ENCODE measurements at places on chromosomes 16 and 17.

DNA sequence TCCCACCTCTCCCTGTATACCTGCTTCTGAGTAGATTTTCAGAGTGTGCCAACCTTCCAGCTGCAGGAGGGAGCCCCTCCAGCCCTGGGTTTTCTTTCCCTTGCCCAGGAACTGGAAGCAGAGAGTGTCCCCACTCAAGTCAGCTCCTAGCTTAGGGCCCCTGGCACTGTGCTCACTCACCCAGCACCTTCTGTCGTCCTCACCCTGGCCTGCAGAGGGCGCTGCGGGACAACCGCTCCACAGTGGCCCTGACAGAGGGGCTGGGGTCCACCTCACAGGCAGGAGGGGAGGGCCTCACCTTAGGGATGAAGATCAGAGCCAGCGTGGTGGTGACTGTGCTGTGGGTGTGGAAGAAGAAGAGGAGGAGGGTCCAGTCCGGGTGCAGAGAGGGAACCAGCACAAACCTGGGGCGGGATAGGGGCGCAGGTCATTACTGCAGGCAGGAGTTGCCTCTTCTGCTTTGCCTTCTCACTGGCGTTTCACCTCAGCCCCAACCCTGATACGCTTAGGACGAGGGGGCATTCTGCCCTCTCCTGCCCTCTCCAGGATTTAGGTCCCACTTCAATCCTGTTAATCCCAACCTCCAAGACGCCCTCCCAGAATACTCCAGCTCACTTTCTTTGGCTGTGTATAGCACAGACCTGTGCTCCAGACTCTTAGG, 10.0 kb downstream of the GPR179 start:
- no peak for DNase-seq

- DNase-seq = no peak
Measured at GRCh38 chr16:1012722-1013592, 31.4 kb downstream of the SOX8 start.

GRCh38 chr17:3976675-3977171, 12.5 kb upstream of the ATP2A3 start:
- no peak for DNase-seq

- DNase-seq = no peak
Measured at GRCh38 chr16:69365901-69366300, 14.3 kb upstream of the TMED6 start.

GRCh38 chr17:61144137-61144536, 255.5 kb upstream of the TBX2 start:
- DNase-seq = no peak

DNA sequence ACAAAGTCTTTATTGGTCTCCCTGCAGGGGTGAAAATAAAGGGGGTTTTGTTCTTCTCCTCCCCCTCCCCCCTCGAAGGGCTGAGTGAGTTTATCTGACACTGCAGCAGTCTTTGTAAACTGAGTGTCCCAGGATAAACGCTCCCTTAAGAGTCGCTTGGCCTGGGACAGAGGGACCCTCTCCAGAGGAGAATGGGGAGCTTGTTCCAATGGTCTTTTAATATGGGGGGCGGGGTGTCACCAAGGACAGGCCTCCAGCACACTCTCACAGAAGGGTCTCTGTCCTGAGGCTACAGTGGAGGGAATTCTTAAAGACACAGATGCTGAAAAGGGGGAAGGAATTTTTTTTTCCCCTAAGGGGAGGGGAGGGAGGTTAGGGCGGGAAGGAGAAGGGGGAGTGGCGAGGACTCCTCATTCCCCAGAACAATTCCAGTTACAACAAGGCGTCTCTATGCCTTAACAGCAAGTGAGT, 455.5 kb downstream of the SOX9 start:
- no peak for DNase-seq

- DNase-seq = peak; percentile 69
Measured at GRCh38 chr17:78125138-78125913, 3.2 kb downstream of the TMC6 start.

GRCh38 chr17:79720705-79721292, 9.9 kb upstream of the ENPP7 start:
- DNase-seq = no peak

DNA sequence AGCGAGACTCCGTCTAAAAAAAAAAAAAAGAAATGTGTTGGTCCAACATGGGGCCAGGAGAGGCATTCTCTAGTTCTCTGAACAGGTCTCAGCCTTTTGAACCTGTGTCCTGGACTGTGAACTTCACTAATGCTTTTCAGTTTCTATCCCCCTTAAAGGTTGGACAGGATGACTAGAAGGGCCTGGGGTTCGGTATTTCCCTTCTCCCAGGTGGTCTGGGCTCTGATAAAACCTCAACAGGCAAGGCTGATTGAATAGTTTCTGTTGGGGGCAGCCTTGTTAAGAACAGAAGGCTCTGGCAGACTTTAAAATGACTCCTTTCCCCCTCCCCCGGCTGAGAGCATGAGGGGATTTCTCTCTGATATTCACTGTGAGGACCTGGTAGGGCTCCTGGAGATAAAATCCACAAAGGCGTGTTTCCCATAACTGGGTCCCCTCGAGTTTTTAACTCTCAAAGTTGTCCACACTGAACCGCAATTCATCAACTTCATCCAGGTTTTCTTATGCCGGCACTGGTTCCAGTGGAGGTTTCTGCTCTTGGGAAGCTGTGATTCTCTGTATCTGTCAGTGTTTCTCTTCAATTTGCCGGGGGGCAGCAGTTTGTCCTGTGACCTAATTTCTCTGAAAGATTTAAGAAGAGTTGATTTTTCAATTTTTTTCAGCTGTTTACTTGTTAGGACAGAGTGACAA, 91.3 kb downstream of the METRNL start:
- peak; percentile 44 for DNase-seq

DNA sequence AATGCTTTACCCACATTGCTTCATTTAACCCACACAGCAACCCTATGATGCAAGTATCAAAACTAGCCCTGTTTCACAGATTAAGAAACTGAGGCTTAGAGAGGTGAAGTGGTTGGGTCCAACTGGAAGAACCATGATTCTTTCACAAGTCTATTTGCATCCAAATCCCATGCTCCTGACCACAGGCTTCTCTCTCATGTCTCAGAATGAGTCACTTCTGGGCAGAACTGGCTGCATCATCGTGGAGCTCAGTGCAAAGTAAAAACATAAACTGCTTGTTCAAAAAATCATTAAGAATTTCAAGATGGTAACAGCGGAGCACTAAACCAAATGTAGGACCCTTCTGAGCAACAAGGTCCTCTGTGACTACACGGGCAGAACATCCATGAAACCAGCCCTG, 20.2 kb upstream of the CES1 start:
- DNase-seq = no peak

DNA sequence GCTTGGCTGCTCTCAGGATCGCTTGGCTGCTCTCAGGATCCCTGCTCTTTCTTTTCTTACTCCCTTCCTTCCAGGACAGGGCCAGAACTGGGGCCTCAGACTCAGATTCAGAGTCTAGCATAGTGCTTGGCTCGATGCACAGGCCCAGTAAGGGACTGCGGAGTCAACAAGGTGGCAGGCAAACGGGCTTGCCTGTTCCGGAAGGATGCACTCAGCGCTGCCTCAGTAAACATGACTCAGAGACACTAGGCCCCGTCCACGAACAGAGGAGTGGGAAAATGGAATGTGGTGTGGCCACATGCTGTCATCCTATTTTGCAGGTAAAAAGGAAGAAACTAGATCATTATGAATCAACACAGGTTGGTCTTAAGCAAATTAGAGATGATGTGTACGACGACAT, 9.8 kb downstream of the SPHK1 start:
- DNase-seq = no peak

DNA sequence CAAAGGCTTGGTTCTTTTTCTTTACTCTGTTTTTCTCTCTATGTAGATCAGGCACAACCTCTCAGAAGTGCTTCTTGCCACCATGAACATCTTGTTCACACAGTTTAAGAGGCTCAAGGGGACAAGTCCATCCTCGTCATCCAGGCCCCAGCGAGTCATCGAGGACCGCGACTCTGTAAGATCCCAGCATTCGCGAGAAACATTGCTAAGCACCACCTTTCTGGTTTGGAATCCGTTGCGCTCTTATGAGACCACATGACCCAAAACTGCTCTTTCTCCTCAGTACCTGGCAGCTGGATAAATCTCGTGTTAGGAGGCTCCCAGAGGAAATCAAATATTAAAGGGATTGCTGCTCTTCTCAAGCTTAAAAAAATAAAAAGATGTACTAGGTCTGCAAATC, 23.3 kb upstream of the SLC12A3 start:
- DNase-seq = no peak

DNA sequence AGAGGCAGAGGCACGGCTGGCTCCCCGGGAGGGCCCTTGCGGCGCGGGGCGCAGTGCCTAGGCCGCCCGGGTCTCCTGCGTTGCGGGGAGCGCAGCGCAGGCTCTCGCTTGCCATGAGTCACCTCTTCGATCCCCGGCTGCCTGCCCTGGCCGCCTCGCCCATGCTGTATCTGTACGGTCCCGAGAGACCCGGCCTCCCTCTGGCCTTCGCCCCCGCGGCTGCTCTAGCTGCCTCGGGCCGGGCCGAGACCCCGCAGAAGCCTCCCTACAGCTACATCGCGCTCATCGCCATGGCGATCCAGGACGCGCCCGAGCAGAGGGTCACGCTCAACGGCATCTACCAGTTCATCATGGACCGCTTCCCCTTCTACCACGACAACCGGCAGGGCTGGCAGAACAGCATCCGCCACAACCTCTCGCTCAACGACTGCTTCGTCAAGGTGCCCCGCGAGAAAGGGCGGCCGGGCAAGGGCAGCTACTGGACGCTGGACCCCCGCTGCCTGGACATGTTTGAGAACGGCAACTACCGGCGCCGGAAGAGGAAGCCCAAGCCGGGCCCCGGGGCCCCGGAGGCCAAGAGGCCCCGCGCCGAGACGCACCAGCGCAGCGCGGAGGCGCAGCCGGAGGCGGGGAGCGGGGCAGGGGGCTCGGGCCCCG, 390 bp downstream of the FOXL1 start:
- DNase-seq = no peak

DNA sequence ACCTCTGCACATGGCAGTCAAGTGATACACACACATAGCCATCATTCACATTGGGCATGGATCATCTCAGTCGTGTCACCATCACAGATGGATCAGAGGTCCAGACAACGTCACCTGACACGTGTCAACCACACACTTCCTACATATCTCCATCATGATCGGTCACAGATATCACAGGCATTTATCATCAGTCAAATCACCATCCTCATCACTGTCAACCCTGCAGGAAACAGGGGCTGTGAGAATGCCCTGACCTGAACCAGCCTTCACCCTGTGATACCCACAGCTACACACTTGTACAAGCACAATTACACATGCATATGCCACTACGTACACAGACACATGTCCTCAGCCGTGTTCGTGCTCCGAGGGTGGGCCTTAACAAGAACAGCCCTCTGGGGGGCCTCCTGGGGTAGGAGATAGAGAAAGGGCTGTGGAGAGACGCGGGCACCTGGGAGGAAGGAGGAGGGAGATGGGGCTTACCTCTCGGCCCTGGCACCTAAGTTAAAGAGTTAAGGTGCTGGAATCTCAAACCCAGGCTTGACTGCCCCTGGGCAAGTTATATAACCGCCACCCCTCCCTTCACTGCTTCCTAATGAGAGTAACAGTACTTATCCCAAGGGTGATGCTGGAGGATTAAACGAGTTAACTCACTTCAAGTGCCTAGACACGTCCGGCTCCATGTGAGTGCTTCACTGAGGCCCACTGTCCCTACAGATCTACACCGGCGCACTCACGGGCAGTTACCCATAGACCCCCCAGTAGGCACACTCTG, 1.1 kb downstream of the SLC12A4 start:
- DNase-seq = peak; percentile 38

- no peak for DNase-seq
Measured at GRCh38 chr16:29984137-29984763, 10.6 kb downstream of the TAOK2 start.

GRCh38 chr16:81752876-81753227, 26.2 kb upstream of the PLCG2 start:
- no peak for DNase-seq

DNA sequence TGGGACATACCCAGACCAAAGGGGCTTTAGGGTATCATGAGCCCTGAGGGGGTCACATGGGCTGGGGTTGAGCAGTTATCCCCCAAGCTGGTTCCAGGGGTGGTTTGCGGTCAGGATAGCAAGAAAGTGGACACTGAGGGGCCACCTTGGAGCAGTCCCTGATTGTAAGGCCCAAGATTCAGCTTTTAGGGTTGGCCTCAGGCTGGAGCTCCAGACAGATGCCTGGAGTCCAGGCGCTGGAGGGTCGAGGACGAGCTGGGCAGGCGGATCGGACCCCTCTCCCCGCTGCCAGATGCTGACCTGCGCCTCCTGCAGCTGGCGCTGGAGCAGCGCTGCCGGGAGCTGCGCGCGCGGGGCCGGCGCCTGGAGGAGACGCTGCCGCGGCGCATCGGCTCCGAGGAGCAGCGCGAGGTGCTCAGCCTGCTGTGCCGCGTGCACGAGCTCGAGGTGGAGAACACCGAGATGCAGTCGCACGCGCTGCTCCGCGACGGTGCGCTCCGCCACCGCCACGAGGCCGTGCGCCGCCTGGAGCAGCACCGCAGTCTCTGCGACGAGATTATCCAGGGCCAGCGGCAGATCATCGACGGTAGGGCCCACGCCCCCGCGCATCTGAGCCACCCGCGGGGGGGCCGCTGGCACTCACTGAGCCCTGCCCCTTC, 10.0 kb downstream of the BTBD17 start:
- no peak for DNase-seq

- no peak for DNase-seq
Measured at GRCh38 chr17:81652906-81653771, 3.2 kb downstream of the PDE6G start.

- no peak for DNase-seq
Measured at GRCh38 chr17:67638871-67639270, 78.9 kb upstream of the NOL11 start.

DNA sequence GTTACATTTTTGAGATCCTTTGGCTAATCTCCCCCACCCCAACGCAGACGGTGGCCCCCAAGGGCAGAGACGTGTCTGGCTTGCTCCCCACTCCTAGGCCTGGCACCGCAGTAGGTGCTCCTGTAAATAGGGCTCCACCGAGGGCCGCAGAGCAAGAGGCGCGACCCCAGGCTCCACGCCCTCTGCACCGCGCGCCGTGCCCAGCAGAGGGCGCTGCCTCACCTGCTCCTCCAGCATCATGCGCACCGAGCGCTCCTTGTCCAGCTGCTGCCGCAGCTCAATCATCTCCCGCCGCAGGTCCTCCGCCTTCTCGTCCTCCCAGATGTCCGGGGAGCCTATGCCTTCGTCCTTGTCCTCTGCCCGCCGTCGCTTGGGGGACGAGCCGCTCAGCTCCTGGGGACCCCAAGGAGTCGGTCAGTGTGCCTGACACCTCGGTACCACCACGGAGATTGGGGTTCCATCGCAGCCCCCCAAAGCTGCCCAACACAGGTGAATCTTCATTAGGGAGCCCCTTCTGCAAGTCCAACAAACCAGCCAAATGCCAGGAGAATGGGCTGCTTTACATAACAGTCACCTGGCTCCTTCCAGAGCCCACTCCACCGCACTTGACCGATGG, 11.2 kb downstream of the TFAP4 start:
- DNase-seq = peak; percentile 42

- no peak for DNase-seq
Measured at GRCh38 chr16:67407788-67408452, 8.4 kb downstream of the ZDHHC1 start.

Data from GM06990 (cell line).